ENCODE measurements at places on chromosomes 4 and X. TPM values are rescaled to one million over a fixed set of nuclear protein-coding genes. Genes with fewer than 3 reads are reported as not detected.

DNA sequence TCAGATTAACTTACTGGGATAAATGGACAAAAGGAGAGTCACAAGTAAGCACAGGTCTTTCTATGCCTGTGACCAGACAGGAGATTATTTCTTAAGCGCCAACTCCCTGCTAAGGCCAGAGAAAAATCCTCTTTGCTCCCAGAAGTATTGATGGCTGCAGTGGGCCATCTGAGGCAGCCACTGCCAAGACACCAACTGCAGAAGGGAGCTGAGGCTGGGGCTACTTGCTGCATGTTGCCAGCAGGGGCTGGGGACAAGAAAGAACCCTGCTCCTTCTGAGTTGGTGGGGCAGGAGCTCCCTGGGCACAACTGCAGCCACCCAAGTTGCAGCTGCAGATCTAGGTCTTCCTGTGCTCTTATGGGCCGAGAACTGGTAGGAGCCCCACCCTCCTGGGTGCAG, 1075.3 kb downstream of the PCDH18 start:
- no peak overlapping the region for H3K27ac ChIP-seq
- DNase-seq = no peak
- no peaks in the 10 kb centered on the region for H3K27me3 ChIP-seq
- H3K36me3 ChIP-seq = no peaks in the 10 kb centered on the region
- no peaks in the 10 kb centered on the region for H3K4me1 ChIP-seq
- H3K4me3 ChIP-seq = no peak overlapping the region

GRCh38 chr4:40264995-40265909, 68.4 kb downstream of the RHOH start:
- H3K27ac ChIP-seq = no peak overlapping the region
- no peaks in the 10 kb centered on the region for H3K27me3 ChIP-seq
- DNase-seq = peak; percentile 38

GRCh38 chr4:133638751-133639150, 489.7 kb downstream of the PCDH10 start:
- no peak overlapping the region for H3K27ac ChIP-seq
- no peaks in the 10 kb centered on the region for H3K27me3 ChIP-seq
- no peak for DNase-seq
- no peak overlapping the region for H3K4me3 ChIP-seq
- H3K36me3 ChIP-seq = no peaks in the 10 kb centered on the region

- H3K4me1 ChIP-seq = no peaks in the 10 kb centered on the region
- no peaks in the 10 kb centered on the region for H3K36me3 ChIP-seq
- no peak overlapping the region for H3K27ac ChIP-seq
- DNase-seq = no peak
- no peaks in the 10 kb centered on the region for H3K27me3 ChIP-seq
Observed at GRCh38 chr4:67581208-67581857, 22.8 kb downstream of the STAP1 start.

DNA sequence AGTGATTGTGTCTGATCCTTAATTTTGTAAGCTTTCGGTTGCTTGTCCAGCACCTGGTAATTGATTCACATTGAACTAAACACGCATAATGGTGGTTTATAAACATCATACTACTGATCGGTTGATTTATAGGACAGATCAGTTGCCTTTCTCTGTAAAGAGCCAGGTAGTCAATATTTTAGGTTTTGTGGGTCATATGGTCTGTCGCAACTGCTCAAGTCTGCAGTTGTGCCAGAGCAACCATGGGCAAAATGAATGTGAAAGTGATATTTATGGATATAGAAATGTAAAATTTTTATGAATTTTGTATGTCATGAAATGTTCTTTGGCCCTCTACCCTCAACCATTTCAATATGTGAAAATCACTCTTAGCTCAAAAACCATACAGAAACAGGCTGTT, 8.9 kb downstream of the JADE1 start:
- H3K4me1 ChIP-seq = no peaks in the 10 kb centered on the region
- no peaks in the 10 kb centered on the region for H3K27me3 ChIP-seq
- H3K4me3 ChIP-seq = no peak overlapping the region
- DNase-seq = no peak
- no peak overlapping the region for H3K27ac ChIP-seq

GRCh38 chr4:5142726-5143125, 91.4 kb downstream of the STK32B start:
- peak; percentile 70 for DNase-seq
- no peaks in the 10 kb centered on the region for H3K27me3 ChIP-seq
- H3K4me3 ChIP-seq = no peak overlapping the region
- no peaks in the 10 kb centered on the region for H3K36me3 ChIP-seq
- no peak overlapping the region for H3K27ac ChIP-seq

NR0B1 gene
- 0.30 TPM for polyA plus RNA-seq

- H3K36me3 ChIP-seq = no peaks in the 10 kb centered on the region
- H3K4me3 ChIP-seq = no peak overlapping the region
- H3K27me3 ChIP-seq = no peaks in the 10 kb centered on the region
- no peak overlapping the region for H3K27ac ChIP-seq
- H3K4me1 ChIP-seq = peaks cover 7% of the 10 kb centered on the region
Observed at GRCh38 chr4:128528793-128529553, 241.4 kb upstream of the PGRMC2 start.

GUCY1B1 gene
- 34.6 TPM for polyA plus RNA-seq

GRCh38 chrX:122566401-122566800, 617.7 kb upstream of the GRIA3 start:
- no peak overlapping the region for H3K4me3 ChIP-seq
- no peaks in the 10 kb centered on the region for H3K4me1 ChIP-seq
- DNase-seq = no peak
- no peak overlapping the region for H3K27ac ChIP-seq

DNA sequence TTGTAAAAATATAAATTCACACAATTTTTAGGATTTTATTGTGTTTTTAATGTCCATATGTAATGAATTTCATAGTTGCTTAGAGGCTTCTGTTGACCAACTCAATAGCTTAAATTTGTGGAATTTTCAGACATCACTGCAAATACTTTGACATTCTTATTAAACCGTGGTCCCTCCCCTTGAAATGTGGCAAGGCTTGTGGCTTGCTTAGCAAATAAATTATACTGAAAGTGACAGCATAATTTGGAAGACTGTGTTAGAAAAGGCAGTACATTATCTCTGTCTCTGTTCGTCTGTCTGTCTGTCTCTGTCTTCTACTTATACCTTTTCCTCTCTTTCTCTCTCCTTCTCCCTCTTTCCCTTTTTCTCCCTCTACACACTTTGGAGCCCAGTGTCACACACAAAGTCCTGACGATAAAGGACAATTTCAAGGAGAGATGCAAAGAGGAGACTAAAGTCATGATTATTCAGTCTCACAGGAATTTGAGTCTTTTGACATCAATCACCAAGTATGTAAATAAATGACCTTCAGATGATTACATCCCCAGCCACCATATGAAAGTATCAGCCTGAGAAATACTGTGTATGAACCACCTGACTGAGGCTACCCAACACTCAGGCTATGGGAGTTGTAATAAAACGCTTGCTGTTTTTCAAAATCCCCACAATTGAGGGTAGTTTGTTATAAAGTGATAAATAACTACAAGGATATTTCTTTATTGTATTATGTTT, 21.0 kb upstream of the UGT2B7 start:
- H3K27ac ChIP-seq = no peak overlapping the region
- no peak overlapping the region for H3K4me3 ChIP-seq
- no peaks in the 10 kb centered on the region for H3K4me1 ChIP-seq
- no peaks in the 10 kb centered on the region for H3K27me3 ChIP-seq

GRCh38 chrX:72100824-72101351, 30.8 kb downstream of the RTL5 start:
- no peaks in the 10 kb centered on the region for H3K27me3 ChIP-seq
- H3K27ac ChIP-seq = no peak overlapping the region
- no peak for DNase-seq
- H3K36me3 ChIP-seq = no peaks in the 10 kb centered on the region

DNA sequence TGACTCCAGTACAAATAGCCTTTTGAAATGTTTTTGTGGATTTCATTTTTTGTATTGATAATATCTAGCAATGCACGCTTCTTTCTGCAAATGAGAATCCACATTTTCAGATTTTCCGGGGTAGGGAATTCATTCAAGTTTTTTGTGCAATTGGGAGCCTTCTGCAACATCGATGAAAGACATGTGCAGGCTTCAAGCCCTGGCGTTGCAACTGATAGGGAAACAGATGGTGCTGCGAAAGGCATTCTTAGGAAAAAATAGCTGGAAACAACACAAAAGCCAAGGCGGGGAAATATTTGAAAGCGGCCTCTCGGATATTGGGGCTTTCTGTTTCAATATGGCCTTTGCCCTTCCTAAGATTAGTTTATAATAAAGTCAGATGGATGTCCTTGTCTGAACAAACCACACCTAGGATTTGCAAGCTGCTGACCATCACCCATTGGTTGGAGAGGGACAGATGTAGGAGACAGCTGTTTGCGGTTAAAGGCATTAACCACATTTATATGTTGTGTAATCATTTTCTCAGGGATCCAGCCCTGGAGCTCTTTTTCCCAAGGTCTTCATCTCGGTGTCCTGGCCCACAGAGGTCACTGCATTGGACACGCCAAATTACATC, 136.5 kb downstream of the PRKX start:
- H3K27ac ChIP-seq = no peak overlapping the region
- H3K36me3 ChIP-seq = no peaks in the 10 kb centered on the region
- no peak for DNase-seq
- H3K4me3 ChIP-seq = no peak overlapping the region

TRPC5OS gene
- polyA plus RNA-seq = not detected

GRCh38 chr4:136873555-136873954, 658.7 kb downstream of the PCDH18 start:
- H3K4me3 ChIP-seq = no peak overlapping the region
- peaks cover 7% of the 10 kb centered on the region for H3K4me1 ChIP-seq
- no peak overlapping the region for H3K27ac ChIP-seq
- no peak for DNase-seq
- no peaks in the 10 kb centered on the region for H3K27me3 ChIP-seq
- no peaks in the 10 kb centered on the region for H3K36me3 ChIP-seq

DNA sequence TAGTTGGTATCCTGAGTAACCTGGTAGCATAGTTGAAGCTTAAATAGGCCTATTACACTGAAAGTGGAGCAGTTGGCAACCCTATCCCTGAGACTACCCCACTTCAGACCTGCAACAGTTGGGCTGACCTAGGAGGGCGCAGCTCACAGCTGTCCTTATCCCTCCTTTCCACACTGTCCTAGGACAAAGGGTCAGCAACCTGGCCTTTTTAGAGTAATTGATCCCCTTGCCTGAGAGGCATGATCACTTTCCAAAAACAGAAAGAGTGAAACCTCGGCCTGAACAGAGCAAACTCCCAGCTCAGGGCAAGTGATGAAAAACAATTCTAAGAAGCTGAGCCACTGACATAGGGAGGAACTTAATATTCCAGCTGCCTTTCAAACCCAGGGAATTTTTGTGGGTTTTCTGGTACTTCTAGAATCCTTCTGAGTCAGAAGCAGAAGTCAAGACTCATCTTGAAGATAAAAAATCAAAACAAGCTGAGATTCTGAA, 94.9 kb upstream of the MYOZ2 start:
- no peaks in the 10 kb centered on the region for H3K36me3 ChIP-seq
- peak; percentile 82 for DNase-seq
- H3K27me3 ChIP-seq = no peaks in the 10 kb centered on the region
- peaks cover 17% of the 10 kb centered on the region for H3K4me1 ChIP-seq
- H3K4me3 ChIP-seq = no peak overlapping the region
- peak overlapping the region; percentile 17 for H3K27ac ChIP-seq

TMPRSS11D gene
- not detected for polyA plus RNA-seq

TAF7L gene
- polyA plus RNA-seq = 0.27 TPM

- H3K4me1 ChIP-seq = no peaks in the 10 kb centered on the region
- no peak overlapping the region for H3K4me3 ChIP-seq
- H3K27me3 ChIP-seq = no peaks in the 10 kb centered on the region
- no peak overlapping the region for H3K27ac ChIP-seq
Observed at GRCh38 chr4:83231620-83232076, 53.0 kb downstream of the COQ2 start.

CLCN3 gene
- 22.4 TPM for polyA plus RNA-seq

SMR3B gene
- polyA plus RNA-seq = not detected

GRCh38 chrX:50198348-50198747, 2.5 kb downstream of the AKAP4 start:
- H3K27me3 ChIP-seq = no peaks in the 10 kb centered on the region
- H3K4me1 ChIP-seq = no peaks in the 10 kb centered on the region
- H3K27ac ChIP-seq = no peak overlapping the region

DNA sequence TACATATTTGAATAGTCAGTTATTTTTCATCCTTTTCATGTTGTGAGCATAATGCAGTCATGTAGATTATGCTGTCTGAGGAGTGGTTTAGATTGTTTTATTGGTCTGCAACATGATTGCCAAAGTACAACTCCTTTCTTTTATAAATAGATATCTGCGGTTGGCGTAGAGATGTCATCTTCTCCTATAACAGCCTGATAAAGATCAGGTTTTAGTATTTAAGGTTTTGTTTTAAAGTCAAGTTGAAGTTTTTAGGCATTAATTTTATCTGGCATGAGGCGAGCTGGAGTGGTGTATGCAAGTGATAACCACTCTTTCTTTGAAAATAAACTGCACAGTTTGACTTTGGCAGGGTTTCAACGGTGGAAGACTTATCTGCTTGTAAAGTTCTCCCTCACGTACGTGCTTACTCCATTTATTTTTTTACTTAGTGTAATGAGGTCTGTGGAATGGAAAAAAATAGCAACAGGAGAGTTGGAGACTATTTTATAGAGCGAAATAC, 126.3 kb downstream of the FBXO8 start:
- H3K27ac ChIP-seq = peak overlapping the region; percentile 6
- no peak overlapping the region for H3K4me3 ChIP-seq
- peak; percentile 64 for DNase-seq
- no peaks in the 10 kb centered on the region for H3K36me3 ChIP-seq
- peaks cover 10% of the 10 kb centered on the region for H3K4me1 ChIP-seq

DNA sequence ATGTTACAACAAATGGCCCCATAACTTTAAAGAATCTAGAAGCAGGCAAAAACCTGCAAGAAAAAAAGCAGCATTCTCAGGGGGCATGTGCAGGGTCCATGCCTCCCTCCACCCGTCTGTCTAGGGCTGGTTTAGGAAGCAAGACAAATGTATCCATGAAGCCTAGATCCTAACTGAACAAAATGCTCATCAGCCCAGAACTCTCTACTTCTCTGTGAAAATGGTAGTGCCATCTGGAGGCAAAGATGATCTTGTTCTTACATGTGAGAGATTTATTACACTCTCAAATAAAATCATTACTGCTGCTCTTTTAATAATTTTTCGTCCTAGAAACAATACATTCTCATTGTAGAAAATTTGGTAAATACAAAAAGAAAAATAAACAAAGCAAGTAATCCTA, 26.7 kb downstream of the NR3C2 start:
- H3K4me1 ChIP-seq = no peaks in the 10 kb centered on the region
- no peak for DNase-seq
- no peak overlapping the region for H3K27ac ChIP-seq
- H3K27me3 ChIP-seq = no peaks in the 10 kb centered on the region

UNC5C gene
- 11.0 TPM for polyA plus RNA-seq

DNA sequence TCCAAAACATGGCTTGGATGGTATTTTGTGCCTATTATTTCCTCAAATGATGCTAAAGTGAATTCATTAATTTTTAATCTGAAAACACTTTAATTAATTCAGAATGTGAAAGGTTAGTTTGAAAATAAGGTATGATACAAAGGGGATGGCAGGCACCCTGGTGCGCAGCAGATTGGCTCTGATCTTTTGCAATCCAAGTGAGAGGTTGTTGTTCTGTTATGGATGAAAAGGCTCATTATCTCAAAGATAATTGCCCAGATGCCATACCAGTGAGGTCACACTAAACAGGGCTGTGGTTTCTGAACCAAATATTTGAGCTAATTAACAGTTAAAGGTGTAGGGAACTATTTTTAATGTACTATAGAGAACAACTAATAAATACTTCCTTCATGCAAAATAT, 504.9 kb downstream of the RAPGEF2 start:
- no peaks in the 10 kb centered on the region for H3K36me3 ChIP-seq
- no peaks in the 10 kb centered on the region for H3K27me3 ChIP-seq
- H3K4me1 ChIP-seq = no peaks in the 10 kb centered on the region
- H3K27ac ChIP-seq = no peak overlapping the region

C4orf50 gene
- polyA plus RNA-seq = not detected

Data from cardiac muscle cell (in vitro differentiated cells and primary cell).